ENCODE measurements at places on chromosomes 12 and 14. TPM values are rescaled to one million over a fixed set of nuclear protein-coding genes. Genes with fewer than 3 reads are reported as not detected.

The DDX54 gene
- total RNA-seq: 66.5 TPM

The GRIN2B gene
- under 0.01 TPM for total RNA-seq

The DRAM1 gene
- total RNA-seq: 25.4 TPM

The IAPP gene
- total RNA-seq: not detected

The C12orf42 gene
- not detected for total RNA-seq

The GNPTAB gene
- 3.8 TPM for total RNA-seq

The NAA30 gene
- total RNA-seq: 8.7 TPM

The EEF1AKMT3 gene
- total RNA-seq: 9.7 TPM

The LRP6 gene
- total RNA-seq: 65.9 TPM

The FAIM2 gene
- 11.9 TPM for total RNA-seq

The TRAFD1 gene
- total RNA-seq: 32.5 TPM

The ARHGAP5 gene
- total RNA-seq: 108 TPM

The CLEC2A gene
- total RNA-seq: not detected

The FRS2 gene
- total RNA-seq: 159 TPM

The SAMD15 gene
- 3.1 TPM for total RNA-seq

The ST8SIA1 gene
- 7.8 TPM for total RNA-seq

The AACS gene
- 20.7 TPM for total RNA-seq

The DAO gene
- not detected for total RNA-seq

The OR4E2 gene
- total RNA-seq: not detected

The FAM186B gene
- total RNA-seq: 0.21 TPM

The TMX1 gene
- 58.6 TPM for total RNA-seq

The SYCP3 gene
- not detected for total RNA-seq

The PRPH gene
- not detected for total RNA-seq

The GPR84 gene
- total RNA-seq: not detected

The EMP1 gene
- 213 TPM for total RNA-seq

The KRT79 gene
- not detected for total RNA-seq

The OTOGL gene
- 1.6 TPM for total RNA-seq

The USP15 gene
- total RNA-seq: 85.6 TPM

The IKZF4 gene
- not detected for total RNA-seq

The VDR gene
- 2.0 TPM for total RNA-seq

The PPP1R1A gene
- total RNA-seq: 0.76 TPM

The ANKLE2 gene
- 61.2 TPM for total RNA-seq

The KRR1 gene
- total RNA-seq: 86.6 TPM

The STYK1 gene
- total RNA-seq: not detected

The SPIC gene
- total RNA-seq: not detected

The TAS2R14 gene
- 9.6 TPM for total RNA-seq

The GLT8D2 gene
- total RNA-seq: 12.6 TPM

The PZP gene
- not detected for total RNA-seq

The SLC17A8 gene
- not detected for total RNA-seq

The SELPLG gene
- total RNA-seq: 1.5 TPM

The ACOT6 gene
- not detected for total RNA-seq

The SERPINA6 gene
- total RNA-seq: not detected

The ACRBP gene
- total RNA-seq: 1.6 TPM

The SOAT2 gene
- total RNA-seq: not detected

The NELL2 gene
- total RNA-seq: not detected

The MYF6 gene
- not detected for total RNA-seq

The RAD9B gene
- total RNA-seq: 1.2 TPM

The TMEM106C gene
- total RNA-seq: 96.6 TPM

The NGB gene
- not detected for total RNA-seq

The CCDC196 gene
- total RNA-seq: not detected

The B4GALNT3 gene
- total RNA-seq: 3.8 TPM

The HOXC9 gene
- total RNA-seq: 7.8 TPM

The CIDEB gene
- 25.5 TPM for total RNA-seq

The CMA1 gene
- not detected for total RNA-seq

The DLGAP5 gene
- total RNA-seq: not detected

The OASL gene
- total RNA-seq: 0.82 TPM

All from uterus (tissue), 4 donors.